ENCODE measurements at places on chromosomes 16 and 17.

DNA sequence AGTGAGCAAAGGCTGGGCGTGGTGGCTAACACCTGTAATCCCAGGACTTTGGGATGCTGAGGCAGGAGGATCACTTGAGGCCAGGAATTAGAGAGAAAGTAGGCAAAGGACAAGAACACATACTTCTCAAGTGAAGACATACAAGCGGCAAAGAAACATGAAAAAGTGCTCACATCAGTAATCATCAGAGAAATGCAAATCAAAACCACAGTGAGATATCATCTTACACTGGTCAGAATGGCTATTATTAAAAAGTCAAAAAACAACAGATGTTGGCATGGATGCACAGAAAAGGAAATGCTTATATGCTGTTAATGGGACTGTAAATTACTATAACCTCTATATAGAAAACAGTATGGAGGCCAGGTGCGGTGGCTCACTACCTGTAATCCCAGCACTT is 12.2 kb upstream of the SLX4 start:
- DNase-seq: no peak

GRCh38 chr16:79845734-79846135 is 245.2 kb upstream of the MAF start:
- DNase-seq: no peak

DNA sequence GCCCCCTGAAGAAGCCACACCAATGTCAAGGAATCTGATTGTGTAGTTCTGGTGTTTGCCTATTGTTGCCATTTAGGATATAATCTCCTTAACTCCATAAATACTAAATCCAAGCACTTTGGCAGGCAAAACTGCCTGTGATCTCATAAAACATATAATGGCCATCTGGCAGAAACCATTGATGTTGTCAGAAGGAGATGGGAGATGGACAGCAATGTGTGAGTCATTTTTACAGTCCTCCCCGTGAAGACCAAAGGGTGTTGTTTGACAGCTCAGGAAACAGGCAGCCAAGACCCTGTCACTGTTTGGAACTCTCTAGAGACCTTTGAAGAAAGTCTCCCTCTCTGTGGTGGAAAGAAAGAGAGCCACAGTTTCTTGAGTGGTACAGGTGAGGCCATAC is 454.1 kb downstream of the HS3ST3B1 start:
- no peak for DNase-seq

- DNase-seq: no peak
Observed at GRCh38 chr16:66260522-66261254, 105.8 kb upstream of the CDH5 start.

GRCh38 chr17:55414983-55415382 is 6.7 kb downstream of the MMD start:
- DNase-seq: no peak

GRCh38 chr16:51111759-51112158 is 39.3 kb downstream of the SALL1 start:
- DNase-seq: no peak

- DNase-seq: peak; percentile 58
Observed at GRCh38 chr17:74354123-74354522, 7.5 kb downstream of the BTBD17 start.

DNA sequence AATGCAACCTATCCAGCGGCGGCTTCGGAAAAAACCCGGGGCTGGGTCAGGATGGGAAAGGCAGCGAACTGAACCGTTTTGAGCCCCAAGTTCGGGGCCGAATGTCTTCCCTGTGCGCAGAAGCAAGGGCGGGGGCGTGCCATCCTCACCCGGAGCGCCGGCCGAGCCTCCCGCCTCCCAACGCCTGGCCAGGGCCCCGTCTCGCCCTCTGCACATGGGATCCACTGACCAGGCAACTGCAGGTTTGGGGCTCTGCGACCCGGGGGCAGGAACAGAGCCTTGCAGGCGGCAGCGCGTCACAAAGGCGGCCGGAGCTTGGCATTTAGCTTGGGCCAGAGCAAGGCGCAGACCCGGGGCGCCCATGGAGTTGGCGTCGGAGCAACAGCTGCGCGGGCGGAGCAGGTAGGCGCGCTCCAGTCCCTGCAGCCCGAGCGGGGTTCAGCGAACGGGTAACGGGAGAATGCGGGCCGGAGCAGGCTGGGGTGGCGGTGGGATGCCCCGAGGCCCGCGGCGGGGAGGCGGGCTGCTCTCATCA is at the start of gene FBXO39:
Gene FBXO39 (plus strand): TSS at position 345 of the 535 bp plus-strand sequence. CDS start 3,654 bp downstream, outside the sequence.
- no peak for DNase-seq

GRCh38 chr16:81567987-81568748 is 123.6 kb downstream of the CMIP start:
- no peak for DNase-seq

- DNase-seq: no peak
Observed at GRCh38 chr16:56063111-56063510, 128.2 kb upstream of the GNAO1 start.

DNA sequence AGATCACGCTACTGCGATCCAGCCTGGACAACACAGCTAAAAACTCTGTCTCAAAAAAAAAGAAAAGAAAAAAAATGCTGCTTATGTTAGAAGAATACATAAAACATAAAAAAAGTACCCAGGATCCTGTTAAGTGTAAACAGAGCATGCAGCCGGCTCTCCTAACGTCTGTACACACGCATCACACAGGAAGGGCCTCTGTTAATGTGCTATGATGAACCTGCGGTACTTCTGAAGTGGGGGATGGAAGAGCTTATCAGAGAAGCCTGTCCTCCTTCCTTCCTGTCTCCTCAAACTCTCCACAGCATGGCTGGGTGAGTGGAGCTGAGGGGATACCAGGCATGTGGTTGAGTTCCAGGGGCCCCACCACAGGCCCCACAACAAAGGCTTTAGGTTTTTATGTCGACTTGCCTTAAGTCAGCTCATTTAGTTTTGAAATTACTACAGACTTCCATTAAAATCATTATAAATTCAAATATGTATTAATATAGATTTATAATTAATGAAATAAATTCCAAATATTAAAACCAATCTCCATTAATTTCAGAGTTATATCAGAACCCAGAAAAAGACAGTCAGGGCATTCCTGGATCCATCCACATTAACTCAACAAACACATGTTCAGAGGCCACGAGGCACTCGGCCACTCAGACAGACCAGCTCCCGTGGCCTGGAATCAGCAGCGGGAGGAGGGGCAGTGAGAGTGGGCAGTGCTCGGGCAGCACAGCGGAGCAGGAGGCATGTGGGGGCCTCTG is 11.7 kb downstream of the CCDC57 start:
- DNase-seq: no peak

DNA sequence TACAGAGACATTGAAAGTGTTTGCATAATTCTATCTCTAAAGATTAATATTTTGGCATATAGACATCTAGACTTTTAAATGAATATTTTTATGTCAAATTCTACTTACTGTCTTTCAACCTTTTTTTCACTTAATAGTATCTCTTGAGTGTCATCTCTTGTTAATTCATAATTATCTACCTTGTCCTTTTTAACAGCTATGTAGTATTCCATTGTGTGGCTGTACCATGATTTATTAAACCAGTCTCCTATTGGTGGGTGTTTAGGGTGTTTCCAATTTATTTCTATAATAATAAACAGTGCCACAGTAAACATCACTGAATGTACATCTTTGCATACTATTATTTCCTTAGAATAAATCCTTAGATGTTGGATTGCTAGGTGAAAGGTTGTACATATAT is 16.3 kb upstream of the RNF222 start:
- DNase-seq: no peak

DNA sequence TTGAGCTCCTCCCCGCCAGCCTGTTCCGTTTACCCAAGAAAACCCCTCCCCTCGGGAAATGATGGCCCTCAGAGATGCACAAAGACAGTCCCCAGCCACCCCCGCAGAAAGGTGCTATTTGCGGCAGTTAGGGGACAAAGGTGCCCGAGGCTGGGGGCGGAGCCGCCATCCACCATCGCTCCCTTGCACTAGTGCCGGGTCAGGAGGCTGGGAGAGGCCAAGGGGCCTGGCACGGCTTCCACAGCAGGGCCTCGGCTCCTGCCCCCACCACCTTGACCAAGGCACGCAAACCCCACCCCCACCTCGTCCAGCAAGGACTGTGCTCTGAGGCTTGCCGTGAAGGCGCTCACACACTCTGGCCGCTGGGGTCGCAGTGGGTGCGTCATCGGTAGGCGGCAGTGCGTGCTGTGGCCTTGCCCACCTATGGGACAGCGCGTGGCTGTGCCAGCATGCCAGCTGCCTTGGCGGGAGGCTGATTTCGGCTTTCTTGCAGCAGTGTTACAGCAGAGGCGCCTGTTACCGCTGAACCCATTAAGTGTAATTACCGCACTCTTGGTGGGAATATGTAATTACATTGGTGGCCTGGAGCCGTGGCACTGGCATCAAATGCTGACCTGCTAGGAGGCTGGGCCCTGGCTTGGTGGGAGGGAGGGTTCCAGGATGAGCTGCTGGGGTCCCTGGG is 31.8 kb downstream of the TPSG1 start:
- no peak for DNase-seq

- no peak for DNase-seq
Observed at GRCh38 chr17:13776027-13776551, 174.4 kb upstream of the HS3ST3A1 start.

DNA sequence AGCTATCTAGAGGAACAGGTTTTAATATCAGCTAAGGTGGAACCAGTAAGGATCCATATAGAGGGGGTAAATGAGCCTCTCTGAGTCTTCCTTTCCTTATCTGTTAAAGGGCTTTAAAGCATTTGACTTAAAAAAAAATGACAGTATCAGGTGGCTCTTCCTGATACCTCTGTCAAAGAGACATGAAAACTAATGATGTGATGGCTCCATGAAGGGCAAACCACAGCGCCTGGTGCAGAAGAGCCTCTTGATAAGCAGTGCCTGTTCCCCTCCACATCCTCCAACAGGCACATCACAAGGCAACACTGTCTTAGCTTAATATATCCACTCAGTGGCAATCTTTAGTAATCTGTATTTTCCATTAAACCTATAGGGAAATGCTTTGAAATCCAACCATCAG is 68.9 kb downstream of the USP31 start:
- no peak for DNase-seq

DNA sequence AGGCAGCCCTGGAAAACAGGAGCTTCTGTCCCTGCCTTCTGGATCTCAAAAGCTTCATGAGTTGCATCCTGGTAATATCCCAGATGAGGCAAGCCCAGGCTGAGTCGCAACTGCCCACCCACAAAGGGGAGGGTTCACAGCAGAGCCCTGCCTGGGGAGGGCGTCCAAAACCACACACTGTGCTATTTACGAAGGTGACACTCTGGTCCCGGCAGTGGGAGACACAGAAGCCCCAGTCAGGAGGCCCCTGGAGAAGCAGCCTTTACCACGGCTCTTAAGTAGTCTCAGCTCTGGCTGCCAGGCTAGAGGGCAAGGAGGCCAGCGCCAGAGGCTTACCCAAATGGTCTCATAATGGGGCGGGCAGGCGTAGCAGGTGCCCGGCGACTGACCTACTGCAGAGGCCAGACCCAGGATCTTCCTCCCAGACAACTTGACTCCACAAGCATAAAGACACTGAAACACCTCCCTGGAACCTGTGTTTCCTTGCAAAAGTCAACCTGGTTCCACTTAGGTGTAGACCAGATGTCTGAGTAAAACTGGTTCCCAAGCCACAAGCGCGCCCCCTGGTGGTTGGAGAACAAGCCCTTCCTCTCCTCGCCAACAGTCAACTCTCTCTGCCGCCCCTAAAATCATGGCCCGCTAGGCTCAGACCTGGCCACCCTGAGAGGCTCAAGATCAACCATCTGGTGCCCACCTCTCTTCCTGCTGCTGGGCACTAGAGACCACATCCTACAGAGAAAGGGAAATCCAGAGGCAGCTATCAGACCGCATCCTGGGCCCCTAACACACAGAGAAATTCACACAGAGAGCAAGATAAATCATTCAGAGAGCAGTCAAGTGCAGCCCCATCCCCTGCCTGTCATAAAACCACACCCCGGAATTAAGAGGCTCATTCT is 5.2 kb downstream of the AXIN2 start:
- DNase-seq: peak; percentile 97

DNA sequence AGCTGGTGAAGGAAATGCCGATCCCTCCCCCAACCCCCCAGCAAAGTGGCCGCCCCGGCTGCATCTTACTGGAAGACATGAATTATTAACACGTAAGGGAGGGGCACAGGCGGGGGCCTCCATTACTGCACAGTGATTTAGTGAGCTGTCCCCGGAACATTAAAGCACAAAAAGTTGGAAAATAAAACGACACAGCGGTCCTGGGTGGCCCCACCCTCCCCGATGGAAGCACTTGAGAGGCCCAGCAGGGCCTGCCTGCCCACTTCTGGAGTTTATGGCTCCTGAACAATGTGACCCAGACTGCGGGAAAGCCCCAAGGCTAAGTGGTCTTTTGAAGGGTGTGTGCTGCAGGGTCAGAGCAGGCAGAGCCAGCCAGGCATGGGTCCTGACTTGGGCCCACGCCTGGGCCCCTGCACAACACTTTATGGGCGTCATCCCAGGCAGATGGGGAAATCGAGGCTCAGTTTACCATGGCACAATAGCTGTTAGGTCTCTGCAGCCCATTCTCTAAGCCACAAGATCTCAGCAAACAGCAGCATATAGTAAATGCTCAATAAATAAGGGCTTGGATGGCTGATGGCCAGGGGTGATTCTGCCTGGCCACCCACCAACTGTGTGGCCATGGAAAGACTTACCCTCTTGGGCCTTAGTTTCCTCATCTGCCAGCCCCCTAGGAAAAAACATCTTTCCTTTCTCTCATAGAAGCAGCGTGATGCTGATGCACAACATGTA is 22.8 kb downstream of the CCDC102A start:
- DNase-seq: peak; percentile 58

- no peak for DNase-seq
Observed at GRCh38 chr17:8791910-8792270, 7.3 kb downstream of the MFSD6L start.

- no peak for DNase-seq
Observed at GRCh38 chr17:2403044-2403443, 2.2 kb upstream of the MNT start.

DNA sequence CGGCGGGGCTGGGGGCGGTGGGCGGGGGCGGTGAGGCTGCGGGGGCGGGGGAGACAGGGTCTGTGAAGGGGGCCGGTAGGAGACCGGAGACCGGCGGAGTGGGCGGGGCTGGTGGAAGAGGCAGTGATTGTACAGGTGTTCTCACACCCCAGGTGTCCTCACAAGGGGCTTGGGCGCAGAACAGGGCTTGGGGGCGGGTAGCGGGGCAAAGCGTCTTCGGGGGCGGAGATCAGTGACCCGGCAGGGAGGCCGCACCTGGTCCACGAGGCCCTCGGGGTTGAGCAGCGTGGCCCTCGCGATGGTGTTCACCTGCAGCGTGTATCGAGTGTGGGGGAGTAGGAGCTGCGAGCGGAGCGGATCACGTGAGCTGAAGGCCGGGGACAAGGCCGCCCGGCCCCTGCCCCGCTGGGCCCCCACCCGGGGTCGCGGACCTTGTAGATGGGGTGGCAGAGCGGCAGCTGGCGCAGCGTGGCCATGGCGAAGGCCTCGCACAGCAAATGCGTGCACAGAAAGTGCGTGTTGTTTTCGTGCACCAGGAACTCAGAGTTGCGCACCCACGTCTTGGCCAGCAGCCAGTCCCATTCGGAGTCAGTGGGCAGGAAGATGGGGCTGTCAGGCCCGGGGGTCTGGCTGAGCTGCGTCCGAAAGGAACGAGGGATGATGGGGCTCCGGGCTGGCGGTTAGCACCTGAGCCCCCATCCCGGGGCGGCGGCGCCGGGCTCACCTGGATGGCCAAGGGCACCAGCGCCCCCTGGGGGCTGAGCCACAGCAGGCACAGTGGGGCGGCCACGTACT is 8.5 kb downstream of the ALOXE3 start:
- peak; percentile 75 for DNase-seq

- DNase-seq: peak; percentile 23
Observed at GRCh38 chr17:66829386-66829864, 5.5 kb upstream of the CACNG5 start.
